ENCODE measurements at places on chromosomes 2 and 18.

DNA sequence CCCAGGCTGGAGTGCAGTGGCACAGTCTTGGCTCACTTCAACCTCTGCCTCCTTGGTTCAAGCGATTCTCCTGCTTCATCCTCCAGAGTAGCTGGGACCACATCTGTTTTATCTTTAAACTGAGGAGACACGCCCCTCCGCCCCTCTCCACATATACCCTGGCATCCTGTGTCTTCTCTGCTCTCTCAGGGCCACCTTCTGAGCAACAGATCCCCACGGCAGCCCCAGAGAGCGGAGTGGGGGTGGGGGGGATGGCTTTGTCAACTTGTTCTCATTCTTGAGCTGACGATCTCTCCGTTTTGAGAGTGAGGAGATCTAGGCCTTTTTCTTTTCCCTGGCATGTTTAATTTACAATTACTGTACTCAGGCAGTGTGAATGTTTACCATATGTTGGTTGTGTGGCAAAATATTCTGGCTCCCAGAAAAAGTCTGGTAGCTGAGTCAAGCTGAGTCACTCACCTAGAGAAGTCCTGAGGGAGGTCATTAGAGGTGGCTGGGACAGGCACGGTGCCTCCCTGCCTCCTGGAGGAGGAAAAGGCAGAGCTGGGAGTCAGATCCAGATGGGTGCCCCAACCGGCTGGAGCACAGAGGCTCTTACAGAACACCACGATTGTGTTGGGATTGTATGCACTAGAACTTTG is 19.5 kb upstream of the ID2 start:
- DNase-seq, result peak; percentile 72

DNA sequence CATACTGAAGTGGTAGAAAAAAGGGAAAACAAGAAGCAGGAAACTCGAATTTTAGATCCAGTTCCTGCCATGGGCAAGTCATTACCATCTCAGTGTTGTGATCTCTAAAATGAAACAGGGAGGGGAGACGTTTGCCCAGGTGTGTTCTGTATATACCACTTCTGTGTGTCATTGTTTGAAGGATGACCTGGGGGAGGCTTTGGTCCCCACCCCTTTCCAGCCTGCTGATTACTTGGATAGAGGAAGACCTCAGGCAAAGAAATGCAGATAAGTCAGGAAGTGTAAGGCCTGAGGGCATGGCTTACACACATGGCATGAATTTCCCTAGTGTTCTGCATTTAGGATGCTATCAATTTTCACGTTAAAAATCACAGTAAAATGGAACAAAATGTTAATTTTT is 205.2 kb upstream of the CXCR4 start:
- no peak for DNase-seq

- DNase-seq, result no peak
Observed at GRCh38 chr2:127638361-127639110, 7.4 kb upstream of the GPR17 start.

DNA sequence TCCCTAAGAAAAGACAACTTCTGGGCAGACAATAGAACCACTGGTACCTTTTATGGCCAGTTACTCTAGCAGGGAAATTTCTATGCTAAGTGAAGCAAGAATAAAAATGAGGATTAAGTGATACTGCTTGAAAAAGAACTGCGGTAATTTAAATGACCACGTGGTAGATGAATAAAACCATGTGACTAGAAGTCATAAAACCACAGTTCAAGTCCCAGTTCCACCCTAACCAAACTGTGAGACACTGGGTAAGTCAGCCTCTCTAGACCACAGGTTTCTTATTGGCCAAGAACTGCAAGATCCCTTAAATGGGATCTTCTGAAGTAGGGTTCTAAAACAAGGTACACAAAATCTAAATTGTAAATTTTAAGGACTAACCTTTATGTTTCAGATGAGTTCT is 12.7 kb downstream of the TMEM237 start:
- DNase-seq, result no peak

GRCh38 chr2:161177969-161178368 is 17.7 kb downstream of the TANK start:
- DNase-seq, result no peak

GRCh38 chr2:16506366-16506765 is 159.3 kb downstream of the CYRIA start:
- no peak for DNase-seq

GRCh38 chr2:242027676-242028450 is 158.3 kb downstream of the RTP5 start:
- no peak for DNase-seq

DNA sequence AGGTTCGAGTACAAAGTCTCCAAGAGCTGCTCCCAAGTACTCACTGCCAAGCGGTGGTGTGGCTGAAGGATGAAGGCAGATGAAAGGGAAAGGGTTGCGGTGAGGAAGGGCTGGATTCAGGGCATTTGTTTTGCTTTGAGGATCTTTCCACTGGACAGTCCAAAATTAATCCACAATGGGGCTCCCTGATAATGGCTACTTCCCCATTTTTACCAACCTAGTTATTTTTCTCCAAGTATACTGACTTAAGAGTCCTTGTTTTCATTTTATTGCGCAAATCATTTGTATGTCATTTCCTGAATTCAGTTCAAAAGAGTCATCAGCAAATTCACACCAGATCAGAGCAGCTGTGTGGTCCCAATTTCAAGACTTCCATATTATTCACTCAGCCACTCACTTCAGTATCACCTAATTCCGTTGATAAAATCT is 464 bp upstream of the SESTD1 start:
- DNase-seq, result no peak

- DNase-seq, result peak; percentile 15
Observed at GRCh38 chr2:15797231-15797938, 143.0 kb upstream of the MYCN start.

- DNase-seq, result no peak
Observed at GRCh38 chr2:64609942-64610281, 43.8 kb downstream of the SERTAD2 start.

GRCh38 chr2:39437522-39438296 is 624 bp upstream of the MAP4K3 start:
- peak; percentile 60 for DNase-seq

GRCh38 chr2:18465979-18466378 is 94.5 kb downstream of the RDH14 start:
- no peak for DNase-seq

DNA sequence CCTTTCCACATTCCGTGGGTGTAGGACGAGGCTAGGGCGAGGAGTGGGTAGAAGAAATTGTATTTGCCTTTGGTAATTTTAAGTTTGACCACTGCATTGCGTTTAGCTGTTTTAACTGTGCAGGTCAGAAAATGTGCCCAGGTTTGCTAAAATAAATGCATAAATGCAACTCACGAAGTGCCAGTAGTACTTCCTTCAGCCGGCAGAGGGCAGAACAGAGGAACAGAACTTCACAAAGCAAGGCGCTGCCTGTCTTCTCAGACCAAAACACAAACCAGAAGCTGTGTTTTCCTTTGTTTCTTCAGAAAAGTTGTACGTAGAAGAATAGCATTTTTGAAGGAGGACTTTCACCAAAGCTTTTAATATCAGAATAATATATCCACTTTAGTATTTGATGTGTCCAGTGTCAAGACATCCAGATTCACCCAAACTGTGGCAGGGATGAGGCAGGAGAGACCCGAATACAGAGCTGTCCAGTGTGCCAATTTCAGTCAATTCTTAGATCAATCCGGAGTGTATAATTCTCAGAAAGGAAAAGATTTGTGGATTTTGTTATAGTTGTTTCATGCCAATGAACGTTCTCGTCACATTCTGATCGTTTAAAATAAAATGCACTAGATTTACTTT is 348.6 kb downstream of the DLGAP1 start:
- DNase-seq, result peak; percentile 55

DNA sequence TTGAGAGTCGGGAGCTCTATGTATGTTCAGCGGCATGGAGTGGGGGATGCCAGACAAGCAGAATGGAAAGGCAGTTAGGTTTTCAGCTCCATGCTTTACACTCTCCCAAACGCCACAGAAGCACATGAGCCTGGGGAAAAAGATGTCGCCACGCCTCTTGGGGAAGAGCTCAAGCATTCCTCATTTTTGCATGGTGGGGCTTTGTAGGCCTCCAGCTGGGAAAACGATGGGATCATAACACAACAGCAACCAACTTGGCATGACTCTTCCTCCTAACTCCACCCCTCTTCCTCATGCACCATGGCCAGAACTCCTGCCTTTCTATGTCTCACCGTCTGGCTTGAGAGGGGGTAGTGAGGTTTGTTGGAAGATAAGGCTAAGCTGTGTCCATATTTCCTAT is 102.6 kb downstream of the PAX3 start:
- DNase-seq, result no peak

GRCh38 chr2:55365303-55365702 is 54.4 kb downstream of the CCDC88A start:
- DNase-seq, result no peak

- DNase-seq, result peak; percentile 70
Observed at GRCh38 chr18:13500869-13501542, 225.4 kb downstream of the FAM210A start.

- DNase-seq, result no peak
Observed at GRCh38 chr18:50749421-50749820, 70.4 kb downstream of the MRO start.

- no peak for DNase-seq
Observed at GRCh38 chr18:24013051-24013450, 1.5 kb upstream of the TTC39C start.

DNA sequence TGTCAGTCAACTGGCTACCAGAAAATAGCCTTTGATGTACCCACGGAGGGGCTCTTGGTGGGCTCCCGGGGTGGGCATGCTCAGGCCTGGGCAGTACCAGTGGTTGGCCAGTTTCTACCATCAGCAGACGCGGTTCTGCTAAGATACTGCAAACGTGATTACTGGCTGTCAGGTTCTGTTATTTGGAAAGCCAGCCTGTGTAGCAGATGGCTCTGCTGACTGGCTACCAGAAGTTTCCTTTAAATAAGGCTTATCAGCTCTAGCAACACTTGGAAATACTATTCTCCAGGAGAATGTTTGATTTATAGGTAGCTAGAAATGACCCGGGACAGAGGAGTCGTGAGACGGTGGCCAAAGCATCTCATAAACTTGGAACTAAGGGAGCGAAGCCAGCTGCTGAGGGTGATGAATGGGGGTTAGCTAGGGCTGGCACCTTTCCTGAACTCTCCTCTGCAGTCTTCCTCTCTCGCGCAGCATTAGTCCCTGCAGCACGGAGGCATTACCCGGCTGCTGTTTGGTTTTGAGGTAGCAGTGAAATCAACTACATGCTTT is 171.9 kb downstream of the AGAP1 start:
- DNase-seq, result peak; percentile 8

DNA sequence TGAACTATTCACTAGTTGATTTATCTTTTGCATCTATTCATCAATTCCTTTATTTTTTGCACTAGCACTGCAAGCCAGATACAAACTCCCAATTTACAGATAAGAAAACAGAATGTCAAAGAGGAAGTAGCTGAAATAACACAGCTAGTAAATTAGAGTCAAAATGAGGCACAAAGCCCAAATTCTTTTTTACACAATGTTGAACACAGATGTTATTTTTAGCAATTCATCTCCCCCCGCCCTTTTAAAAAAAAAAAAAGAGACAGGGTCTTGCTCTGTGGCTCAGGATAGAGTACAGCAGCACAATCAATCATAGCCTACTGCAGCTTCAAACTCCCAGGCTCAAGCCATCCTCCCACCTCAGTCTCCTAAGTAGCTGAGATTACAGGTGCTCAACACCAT is 127.8 kb downstream of the CCBE1 start:
- no peak for DNase-seq

DNA sequence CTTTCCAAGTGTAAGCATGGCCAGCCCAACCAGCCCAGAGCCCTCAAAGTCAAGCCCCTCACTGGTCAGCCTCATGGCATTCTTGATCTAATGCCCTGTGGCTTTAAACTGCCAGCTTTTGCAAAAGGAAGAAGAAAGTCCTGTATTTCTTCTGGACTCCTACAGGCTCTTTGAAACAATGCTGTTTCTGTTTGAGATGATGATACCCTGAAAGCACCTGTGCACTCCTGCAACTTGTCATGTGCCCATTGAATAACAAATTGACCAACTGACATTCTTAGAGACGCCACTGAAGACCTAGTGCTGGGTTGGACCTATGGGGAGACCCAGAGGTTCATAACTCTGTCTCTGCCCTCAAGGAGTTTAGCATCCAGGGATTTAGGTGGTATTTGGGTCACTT is 82.0 kb upstream of the MSH2 start:
- DNase-seq, result no peak

DNA sequence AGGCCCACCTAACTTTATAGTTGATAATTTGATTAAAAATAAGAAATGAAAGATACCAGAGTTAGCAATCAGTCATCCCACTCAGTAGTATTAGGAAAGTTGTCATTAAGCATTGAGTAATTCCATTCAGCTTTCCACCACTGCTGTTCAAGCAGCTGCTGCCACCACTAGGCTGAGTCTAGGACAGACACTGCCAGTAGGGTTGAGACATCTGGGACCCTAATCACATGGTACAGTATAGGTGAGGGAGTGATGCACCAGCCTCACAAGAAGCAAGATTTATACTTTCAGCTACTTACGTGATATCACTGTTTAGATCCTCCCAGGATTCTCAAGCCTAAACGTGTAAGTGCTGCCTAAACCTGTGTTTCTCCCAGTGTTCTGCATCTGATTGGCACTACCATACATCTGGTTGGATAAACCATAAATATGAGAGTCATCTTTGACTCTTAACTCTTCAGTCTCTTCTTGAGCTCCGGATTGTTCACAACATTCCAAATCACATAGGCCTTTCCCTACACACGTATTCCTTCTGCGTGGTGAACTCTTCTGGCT is 3.2 kb downstream of the UBXN4 start:
- peak; percentile 35 for DNase-seq

DNA sequence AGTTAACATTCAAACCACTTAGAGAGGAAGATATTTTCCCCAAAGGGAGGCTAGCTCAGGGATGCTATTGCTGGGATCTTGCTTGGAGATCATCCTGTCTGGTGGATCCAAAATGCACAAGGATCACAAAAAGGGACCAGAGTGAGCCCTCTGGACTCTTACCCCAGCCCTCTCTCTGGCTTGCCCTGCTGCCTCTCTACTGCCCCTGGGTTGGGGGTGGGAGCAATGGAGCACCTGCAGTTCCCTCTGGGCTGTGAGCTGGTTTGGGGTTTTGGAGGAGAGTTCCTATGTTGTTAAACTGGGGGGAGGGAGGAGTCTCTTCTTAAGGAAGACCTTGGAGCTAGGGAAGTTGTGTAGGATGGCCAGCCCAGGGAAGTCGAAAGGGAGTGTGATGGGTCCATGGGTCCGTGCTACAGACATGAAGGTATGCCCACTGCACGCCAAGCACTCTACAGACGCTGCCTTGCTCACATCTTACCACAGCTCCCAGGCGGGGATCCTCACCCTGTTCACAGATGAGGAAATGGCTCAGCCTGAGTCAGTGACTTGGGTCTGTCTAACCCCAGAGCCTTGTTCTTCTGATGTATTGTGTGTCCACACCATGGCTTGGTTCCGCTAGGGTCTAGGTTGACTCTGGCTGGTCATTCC is 3.8 kb downstream of the LBH start:
- no peak for DNase-seq

GRCh38 chr2:204072443-204073324 is 136.1 kb downstream of the ICOS start:
- DNase-seq, result peak; percentile 40

DNA sequence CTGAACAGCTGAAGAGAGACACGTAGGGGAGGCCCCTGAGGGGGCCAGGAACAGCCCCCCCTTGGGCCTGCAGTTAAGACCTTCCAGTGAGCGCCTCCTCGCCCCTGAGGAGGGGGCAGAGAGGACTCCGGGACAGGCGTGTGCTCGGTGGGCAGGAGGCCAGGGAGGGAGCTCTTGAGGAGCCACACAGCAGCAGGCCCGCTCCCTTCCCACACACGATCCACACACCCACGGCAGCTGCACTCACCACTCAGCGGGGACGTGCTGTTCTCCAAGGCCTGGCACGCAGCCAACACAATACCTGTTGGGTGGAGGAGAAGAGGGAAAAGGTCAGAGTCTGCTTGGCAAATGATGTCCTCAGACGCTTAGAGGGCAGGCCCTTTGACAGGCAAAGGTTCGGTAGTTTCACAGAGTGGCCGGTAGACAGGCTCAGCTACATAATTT is 39.0 kb downstream of the TGFA start:
- no peak for DNase-seq
